ENCODE measurements at places on chromosomes 12 and 14.

- peak; percentile 89 for DNase-seq
Measured at GRCh38 chr14:53542732-53543131, 389.6 kb upstream of the DDHD1 start.

GRCh38 chr14:87153901-87154300 lies 839.1 kb downstream of the GALC start:
- DNase-seq, result no peak

DNA sequence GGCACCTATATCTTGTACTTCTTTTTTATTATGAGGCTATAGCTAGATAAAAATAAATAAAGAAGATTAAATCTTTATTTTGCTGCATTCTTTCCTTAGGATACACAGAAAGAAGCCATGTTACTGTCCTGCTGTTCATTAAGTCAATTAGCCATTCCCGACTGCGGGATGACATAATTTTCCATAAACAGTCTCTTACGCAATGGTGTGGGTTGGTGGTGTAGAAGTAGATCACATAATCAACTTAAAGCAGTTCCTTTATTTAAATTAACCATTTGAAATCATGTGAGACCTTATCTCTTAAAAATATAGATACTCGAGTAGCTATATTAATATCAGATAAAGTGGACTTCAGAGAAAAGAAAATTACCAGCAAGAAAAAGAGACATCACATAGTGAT lies 40.2 kb downstream of the TAOK3 start:
- no peak for DNase-seq

- no peak for DNase-seq
Measured at GRCh38 chr14:102370305-102370809, 7.6 kb downstream of the TECPR2 start.

DNA sequence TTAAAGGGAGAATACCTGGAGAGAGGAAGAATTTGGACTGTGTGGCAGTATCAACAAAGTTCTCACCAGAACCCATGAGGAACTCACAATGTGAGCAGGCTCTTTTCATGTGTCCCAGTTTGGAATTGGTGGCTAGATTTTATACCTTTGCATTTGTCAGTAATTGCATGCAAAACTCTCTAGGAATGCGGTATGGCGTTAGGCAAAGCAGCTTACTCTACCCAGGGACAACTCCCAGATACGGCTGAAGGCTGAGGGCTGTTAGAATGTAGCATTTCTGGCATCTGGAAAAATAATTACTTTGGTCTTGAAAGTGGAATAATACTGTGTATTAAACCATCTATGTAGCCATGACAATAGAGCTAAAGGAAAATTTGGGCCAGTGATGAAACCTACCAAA lies 635.5 kb downstream of the SLC16A7 start:
- DNase-seq, result no peak

DNA sequence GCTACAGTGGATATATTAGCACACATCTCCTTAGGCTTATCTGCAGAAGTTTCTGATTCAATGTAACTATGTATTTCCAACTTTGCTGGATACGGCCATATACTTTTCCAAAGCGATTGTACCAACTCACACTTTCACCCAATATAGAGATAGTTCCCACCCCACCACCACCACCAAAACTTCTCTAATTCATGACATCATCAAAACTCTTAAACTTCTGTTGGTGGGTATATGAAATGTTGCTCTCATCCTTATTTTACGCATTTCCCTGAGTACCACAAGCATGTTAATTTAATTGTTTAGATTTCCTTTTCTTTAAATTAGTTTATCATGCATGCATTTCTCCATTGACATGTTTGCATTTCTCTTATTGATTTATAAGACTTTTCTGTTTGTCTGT lies 95.6 kb downstream of the PRKD1 start:
- DNase-seq, result no peak

DNA sequence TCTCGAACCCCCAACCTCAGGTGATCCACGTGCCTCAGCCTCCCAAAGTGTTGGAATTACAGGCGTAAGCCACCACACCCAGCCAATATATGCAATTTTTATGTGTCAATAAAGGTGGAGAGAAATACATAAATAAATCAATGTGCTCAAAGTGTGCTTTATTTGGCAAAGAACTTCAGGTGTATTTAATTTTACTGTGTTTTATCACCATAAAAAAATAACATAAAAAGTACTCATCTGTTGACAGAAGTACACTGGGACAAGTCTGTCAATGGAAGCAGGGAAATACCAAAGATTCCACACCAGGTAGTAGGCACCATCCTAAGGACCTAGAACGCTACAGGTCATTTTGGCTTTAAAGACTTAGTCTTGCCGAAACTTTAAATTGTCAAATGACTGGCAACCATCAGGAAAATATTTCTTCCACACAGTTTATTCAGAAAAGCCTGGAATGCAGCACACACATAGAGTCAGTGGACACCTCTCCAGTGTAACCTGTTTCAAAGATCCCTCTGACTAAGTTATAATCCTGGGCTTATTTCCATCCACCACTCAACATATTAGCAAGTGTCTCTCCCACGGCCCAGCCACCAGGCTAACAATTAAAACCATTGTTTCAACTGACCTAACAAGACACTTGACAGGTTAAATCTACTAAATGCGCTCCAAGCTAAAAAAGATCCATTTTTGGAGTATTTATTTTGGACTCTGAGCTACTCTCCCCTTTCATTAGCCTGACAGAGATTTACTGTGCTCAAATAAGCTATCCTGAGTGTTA lies 4.2 kb downstream of the ERO1A start:
- DNase-seq, result no peak

GRCh38 chr14:65170318-65170717 lies 68.0 kb upstream of the MAX start:
- no peak for DNase-seq

GRCh38 chr14:51849097-51849496 lies 11.3 kb upstream of the GNG2 start:
- DNase-seq, result no peak

DNA sequence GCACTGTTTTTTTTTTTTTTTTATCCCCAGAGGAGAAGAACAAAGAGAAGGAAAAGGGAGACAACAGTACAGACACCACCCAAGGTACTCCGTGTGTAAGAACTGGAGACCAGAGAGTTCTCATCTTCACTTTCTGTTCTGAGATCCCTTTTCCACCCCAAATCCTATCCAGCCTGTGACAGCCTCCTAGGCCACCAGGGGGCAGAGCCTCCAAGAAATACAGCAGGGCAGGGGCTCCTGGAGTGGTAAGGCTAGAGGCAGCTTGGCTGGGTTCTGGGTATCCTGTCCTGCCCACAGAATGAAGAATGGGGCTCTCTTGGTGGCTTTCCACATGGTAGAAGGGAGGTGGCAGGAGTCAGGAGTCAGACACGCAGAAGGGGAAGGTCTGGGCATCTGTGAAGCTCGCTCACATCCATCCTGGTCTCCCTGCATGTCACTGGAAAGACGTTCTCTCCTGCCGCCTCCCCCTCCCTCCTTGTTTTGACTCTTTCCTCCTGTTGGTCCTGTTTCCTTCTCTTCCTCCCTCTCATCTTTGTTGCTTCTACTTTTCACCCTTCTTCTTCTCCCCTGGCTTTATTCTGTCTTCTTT lies 12.0 kb downstream of the CLSTN3 start:
- peak; percentile 41 for DNase-seq

All from tongue (tissue), 3 donors.